ENCODE measurements at places on chromosomes 4 and X. TPM values are rescaled to one million over a fixed set of nuclear protein-coding genes. Genes with fewer than 3 reads are reported as not detected.

Gene TIGD4
- total RNA-seq = 0.24 TPM

Gene IL13RA2
- total RNA-seq = 16.6 TPM

Gene SLC25A4
- total RNA-seq = 7.7 TPM

Gene MFAP3L
- total RNA-seq = 2.8 TPM

Gene MGARP
- 7.6 TPM for total RNA-seq
